Daoy (cell line): ENCODE measurements at places on chromosomes 13 and 19. TPM values are rescaled to one million over a fixed set of nuclear protein-coding genes. Genes with fewer than 3 reads are reported as not detected.
A peak's percentile ranks its signal among the peaks of the same experiment; 100 is the strongest.

The ZNF793 gene
- total RNA-seq: 3.1 and 4.5 TPM in 2 replicates

DNA sequence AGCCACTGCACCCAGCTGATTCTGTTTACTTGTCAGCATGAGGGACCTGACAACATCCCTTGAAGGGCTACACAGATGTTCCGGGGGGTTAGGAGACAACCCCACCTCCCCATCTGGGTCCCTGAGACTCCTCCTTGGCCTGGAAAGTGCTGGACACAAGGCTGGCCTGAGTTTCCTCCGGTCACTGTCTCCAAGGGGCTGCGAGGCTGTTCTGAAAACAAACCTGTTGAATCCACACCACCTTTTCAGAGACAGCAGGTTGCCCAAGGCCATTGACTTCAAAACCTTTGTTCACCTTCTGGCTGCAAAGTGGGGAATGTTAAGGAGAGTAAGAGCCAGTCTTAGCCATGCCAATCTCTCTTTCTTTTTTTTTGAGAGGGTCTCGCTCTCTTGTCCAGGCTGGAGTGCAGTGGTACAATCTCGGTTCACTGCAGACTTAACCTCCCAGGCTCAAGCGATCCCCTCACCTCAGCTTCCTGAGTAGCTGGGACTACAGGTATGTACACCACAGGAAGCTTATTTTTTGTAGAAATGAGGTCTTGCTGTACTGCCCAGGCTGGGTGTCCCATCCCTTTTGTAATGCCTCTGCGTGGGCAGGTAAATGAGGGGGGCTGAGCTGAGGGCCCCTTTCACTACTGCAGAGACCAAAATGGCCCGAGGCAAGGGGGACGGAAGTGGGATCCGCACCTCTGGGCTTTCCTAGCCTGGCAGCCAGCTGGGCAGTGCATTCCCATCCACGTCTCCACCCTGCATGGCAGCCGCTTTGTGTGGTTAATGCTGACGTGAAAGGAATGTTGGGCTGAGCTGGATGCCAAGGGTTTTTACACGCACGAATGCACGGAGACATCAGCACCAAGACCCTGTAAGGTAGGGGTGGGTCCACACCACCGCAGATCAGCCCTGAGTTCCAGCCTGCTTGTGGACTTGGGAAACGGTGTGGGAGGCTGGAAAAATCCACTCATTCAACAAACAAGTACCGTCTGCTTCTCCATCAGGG is 1.9 kb upstream of the ZNF628 start:
- peak; percentile 91 for DNase-seq

- no peak for DNase-seq
These were observed 1.4 kb downstream of the NPAS1 start for GRCh38 chr19:47020992-47021496.

- peak; percentile 61 for DNase-seq
These were observed 4.3 kb upstream of the ZNF17 start for GRCh38 chr19:57406516-57407123.

DNA sequence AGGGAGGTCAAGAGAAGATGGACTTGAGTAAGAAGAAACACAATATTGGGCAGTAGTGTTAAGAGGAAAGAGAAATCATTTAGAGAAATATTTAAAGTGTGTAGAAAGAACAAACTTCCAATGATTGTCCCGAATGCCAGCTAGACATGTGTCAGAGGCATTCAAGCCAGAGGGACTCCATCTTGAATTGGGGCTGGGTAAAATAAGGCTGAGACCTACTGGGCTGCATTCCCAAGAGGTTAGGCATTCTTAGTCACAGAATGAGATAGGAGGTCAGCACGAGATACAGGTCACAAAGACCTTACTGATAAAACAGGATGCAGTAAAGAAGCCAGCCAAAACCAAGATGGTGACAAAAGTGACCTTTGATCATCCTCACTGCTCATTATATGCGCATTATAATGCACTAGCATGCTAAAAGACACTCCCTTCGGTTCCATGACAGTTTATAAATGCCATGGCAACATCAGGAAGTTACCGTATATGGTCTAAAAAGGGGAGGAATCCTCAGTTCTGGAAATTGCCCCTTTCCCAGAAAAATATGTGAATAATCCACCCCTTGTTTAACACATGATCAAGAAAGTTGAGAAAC is 127.0 kb upstream of the IPO5 start:
- DNase-seq: no peak

The SIGLEC5 gene
- 0.74 TPM in 1 of 2 replicates, not detected in the other for total RNA-seq

DNA sequence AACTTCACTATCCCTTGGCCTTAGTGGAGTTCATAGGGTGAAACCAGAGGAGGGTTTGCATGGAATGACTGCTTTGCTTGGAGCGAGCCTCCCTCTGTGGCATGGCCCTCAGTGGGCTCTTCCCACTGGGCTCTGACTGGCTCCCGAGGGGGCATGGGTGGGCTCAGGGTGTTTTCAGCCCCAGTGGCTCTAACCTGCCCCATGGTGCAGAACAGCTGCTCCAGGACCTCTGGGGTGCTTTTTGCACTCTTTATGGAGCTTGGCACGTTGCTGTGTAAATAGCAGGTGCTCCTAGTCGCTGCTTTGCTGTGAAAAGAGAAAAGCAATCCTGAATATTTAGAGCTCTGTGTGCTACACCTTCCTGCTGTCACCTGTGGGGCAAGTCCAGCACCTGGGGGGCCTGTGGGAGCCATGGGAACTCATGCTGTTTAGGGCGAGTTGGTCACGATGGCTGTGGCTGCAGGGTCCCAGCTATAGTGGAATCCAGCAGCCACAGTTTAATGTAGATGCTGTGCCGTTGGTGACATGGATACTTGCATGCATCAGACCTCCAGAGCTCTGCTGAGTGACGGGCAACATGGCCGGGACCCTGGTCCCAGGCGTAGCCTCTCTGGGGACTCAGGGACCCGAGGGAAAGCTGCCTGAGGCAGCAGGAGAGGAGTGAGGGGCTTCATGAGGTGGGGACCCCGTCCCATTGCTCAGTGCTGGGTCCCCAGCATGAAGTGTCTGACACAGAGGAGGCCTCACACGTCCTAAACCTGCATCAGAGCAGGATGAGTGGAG is 14.3 kb upstream of the MCF2L start:
- DNase-seq: no peak

The ZNF610 gene
- total RNA-seq: 3.8 and 6.5 TPM in 2 replicates

DNA sequence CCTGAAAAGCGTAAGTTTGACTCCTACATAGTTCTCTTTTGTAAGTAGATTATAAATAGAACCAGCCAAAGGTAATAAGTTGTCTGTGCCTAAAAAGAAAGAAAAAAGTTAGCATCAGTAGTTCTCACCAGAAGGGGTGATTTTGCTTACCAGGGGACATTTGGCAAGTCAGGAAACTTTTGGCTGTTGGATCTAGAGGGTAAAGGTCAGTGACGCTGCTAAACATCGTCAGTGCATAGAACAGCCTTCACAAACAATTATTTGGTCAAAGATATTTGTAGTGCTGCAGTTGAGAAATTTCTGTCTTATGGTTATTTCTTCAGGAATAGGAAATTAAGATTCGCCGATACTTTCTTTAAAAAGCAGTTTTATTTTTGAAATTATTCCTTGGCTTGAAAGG is 2.0 kb downstream of the USPL1 start:
- DNase-seq: no peak

DNA sequence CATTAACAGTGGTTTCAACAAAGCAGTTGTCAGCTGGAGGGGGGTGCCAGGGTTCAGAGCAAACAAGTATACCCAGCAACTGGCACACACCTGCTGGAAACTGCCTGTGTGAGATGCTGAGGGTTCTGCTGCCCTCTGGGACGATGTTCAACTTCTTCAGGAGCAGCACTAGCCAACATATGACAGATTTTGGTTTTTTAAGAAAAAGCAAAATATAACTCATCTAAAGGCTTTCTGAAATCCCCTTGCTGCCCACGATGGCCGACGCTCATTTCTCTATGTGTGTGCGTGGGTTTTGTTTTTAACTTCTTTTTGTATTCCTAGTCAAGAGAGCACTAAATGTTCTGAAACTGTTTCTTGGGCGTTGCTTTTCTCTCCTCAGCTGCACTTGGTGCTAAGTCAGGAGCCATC is 79.9 kb downstream of the MRPL57 start:
- DNase-seq: no peak

- peak; percentile 5 for DNase-seq
These were observed 47.4 kb upstream of the TMTC4 start for GRCh38 chr13:100721885-100722512.

DNA sequence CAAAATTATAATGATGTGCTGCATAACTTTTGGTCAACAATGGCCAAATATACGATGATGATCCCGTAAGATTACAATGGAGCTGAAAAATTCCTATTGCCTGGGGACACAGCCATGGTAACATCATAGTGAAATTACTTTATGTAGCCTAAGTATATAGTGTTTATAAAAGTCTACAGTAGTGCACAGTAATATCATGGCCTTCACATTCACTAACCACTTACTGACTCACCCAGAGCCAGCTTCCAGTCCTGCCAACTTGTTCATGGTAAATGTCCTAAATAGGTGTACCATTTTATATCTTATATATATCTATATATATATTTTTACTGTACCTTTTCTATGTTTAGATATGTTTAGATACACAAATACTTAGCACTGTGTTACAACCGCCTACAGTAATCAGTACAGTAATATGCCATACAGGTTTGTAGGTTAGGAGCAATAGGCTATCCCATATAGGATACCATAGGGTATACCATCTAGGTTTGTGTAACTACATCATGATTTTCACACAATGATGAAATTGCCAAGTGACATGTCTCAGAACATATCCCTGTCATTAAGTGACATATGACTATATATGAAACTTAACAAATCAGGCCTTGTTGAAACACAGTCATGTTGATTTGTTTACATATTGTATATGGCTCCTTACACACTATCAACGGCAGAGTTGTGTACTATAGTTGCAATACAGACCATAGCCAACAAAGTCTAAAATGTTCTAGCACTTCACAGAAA is 23.7 kb downstream of the DIS3 start:
- no peak for DNase-seq

The TEX101 gene
- total RNA-seq: not detected in 2 replicates

GRCh38 chr13:79084802-79085424 is 321.1 kb downstream of the RBM26 start:
- no peak for DNase-seq

The ZNF773 gene
- 5.8 and 6.3 TPM in 2 replicates for total RNA-seq

The BCKDHA gene
- 37.2 and 41.4 TPM in 2 replicates for total RNA-seq

- no peak for DNase-seq
These were observed 73.3 kb upstream of the WASF3 start for GRCh38 chr13:26484196-26484595.

The PRTN3 gene
- total RNA-seq: not detected in 2 replicates

The AP1M1 gene
- total RNA-seq: 86.2 and 86.8 TPM in 2 replicates

GRCh38 chr13:109818886-109819285 is 32.5 kb upstream of the IRS2 start:
- DNase-seq: no peak

DNA sequence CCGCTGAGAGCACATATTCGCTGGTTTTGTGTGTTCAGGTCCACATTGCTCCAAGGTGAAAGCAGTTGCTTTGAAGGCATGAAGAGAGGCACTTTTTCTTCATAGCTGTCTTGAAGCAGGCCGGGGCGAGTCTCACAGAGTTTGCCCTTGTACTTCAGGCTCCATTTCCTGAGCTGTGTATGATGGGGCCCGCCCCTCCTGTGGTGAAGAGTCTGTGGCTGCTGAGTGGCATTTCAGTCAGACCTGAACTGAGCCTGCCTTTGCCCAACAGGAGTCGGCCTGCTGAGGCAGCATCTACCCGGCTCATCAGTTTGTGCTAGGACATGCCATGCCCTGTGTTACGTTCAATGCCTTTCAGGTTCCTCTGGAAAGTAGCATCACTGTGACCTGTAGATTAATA is 44.4 kb upstream of the C1QTNF9 start:
- DNase-seq: no peak

DNA sequence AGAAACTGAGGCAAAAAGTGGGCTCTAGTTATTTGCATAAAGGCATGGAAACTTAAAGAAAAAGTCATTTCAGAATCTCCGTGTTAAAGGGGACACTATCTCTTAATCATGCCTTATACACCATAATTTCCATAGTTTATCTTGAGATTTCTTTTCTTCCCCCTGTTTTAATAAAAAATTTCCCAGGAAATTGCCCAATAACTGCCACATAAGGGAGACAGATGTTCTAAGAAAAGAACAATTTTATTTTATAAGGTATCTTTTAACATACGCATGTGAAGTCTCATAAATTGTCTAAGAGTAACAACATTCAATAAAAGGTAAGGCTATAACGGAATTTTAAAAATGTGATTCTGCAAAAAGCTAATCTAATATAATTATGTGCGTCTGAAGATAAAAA is 371.3 kb downstream of the IRS2 start:
- no peak for DNase-seq

- no peak for DNase-seq
These were observed 575.9 kb downstream of the MYO16 start for GRCh38 chr13:109205315-109205714.

The ZNF776 gene
- total RNA-seq: 8.1 and 17.7 TPM in 2 replicates

DNA sequence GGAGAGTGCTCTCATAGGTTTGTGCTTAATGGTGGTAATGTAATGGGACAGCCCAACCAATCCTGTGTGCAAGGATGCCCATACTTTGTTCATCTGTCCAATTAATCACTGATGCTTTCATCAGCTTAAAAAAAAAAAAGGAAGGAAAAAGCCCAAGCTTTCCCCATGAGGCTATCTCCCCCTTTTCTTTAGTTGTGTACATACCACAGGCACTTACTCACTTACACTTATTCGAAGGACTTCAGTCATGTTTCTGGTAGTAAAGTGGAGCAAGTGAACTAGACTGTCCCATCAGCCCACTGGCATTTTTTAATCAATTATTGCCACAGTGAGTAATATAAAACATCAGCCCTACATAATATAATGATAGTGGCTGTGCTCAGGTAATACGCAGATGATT is 183.5 kb upstream of the UFM1 start:
- no peak for DNase-seq

DNA sequence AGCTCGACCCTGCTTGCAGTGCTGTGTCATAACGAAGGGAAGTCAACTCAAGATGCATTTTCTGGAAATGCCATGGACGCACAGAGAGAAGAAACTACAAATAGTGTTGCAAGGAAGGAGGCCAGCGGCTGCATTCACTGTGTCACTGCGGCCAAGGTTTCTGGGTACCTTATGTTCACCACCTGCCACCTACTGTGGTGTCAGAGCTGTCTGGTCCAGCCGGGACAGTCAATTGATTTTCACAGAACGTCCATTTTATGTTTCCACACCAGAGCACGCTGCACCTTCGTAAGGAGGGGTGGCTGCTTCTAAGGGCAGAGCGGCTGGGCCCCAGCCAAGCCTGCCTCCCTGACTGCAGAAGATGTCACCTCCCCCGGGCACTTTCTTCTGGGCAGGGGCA is 17.7 kb downstream of the TSHZ3 start:
- DNase-seq: no peak

The MIR17HG gene
- 4.5 and 8.5 TPM in 2 replicates for total RNA-seq

The ADPRHL1 gene
- 0.95 and 1.4 TPM in 2 replicates for total RNA-seq

The ZSCAN4 gene
- total RNA-seq: not detected in 2 replicates

GRCh38 chr19:6499052-6499790 is 2.9 kb downstream of the TUBB4A start:
- DNase-seq: no peak

DNA sequence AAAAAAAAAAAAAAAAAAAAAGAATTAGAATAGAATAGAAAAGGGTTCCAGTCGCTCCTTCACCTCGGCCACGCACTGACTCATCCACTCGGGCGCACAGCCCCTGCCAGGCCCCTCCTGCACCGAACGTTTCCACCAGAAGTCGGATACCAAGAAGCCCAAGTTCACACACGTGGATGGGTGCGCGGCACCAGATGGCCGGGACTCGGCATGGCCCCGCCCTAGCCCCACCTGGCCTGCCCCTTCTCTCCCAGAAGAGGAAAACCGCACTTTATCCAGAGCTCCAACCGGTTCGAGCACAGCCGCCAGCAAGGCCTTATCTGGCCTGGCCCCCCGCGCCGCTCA is 5.9 kb downstream of the PRR36 start:
- DNase-seq: peak; percentile 75

GRCh38 chr13:50123002-50123401 is 107.8 kb downstream of the KCNRG start:
- no peak for DNase-seq
